ENCODE measurements at places on chromosomes 12 and 14. TPM values are rescaled to one million over a fixed set of nuclear protein-coding genes. Genes with fewer than 3 reads are reported as not detected.

DNA sequence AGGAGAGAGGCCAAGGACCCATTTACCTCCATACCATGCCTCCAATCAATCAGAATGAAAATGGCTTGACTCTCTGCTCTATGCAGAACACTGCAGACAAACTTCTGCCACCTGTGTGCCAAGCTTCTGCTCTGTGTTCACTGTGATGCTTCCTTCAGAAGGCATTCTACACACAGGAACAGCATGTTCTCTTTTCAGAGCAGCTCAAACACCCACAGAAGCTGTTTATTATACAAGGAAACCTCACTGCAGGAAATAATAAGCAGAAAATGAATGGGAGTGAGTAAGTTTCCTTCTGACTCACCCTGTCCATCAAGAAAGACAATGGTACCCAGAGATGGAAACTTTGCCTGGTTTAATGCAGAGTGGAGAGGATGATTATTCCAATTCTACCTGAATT is 2.4 kb upstream of the ESR2 start:
- peaks cover 38% of the 10 kb centered on the region for H3K27me3 ChIP-seq
- no peak for DNase-seq
- no peak overlapping the region for H3K4me3 ChIP-seq
- no peaks in the 10 kb centered on the region for H3K36me3 ChIP-seq

- DNase-seq: no peak
- H3K4me1 ChIP-seq: no peaks in the 10 kb centered on the region
Measured at GRCh38 chr14:49598189-49598484, 603 bp upstream of the LRR1 start.

Gene DIO2
- 0.84 TPM for total RNA-seq

Gene PPFIA2
- total RNA-seq: 18.3 TPM

All from tibial nerve (tissue), 4 donors.